ENCODE measurements at places on chromosomes 5 and 9.

GRCh38 chr5:65722575-65723403 is 784 bp downstream of the NLN start:
- no peak for DNase-seq

GRCh38 chr5:59136549-59136948 is 553.7 kb downstream of the RAB3C start:
- no peak for DNase-seq

- no peak for DNase-seq
Observed at GRCh38 chr9:2755285-2755684, 38.0 kb downstream of the KCNV2 start.

GRCh38 chr5:36689225-36689624 is 82.8 kb downstream of the SLC1A3 start:
- DNase-seq = no peak

DNA sequence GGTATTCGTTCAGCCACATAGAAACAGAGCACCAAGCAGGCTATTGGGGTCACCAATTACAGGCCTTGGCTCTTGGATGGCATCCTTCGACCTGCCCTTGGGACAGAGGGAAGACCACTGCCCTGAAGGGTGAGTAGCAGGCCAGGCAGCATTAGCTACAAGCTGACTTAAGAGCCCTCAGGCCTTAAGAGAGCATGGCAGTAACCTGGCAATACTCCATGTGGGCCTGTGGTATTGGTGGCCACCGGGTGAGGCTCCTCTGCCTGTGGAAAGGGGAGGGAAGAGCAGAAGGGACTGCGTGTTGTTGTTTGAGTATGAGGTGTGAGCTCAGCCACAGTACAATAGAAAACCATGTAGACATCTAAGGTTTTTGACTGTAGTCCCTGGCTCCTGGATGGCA is 170.6 kb downstream of the MCTP1 start:
- DNase-seq = no peak

GRCh38 chr5:93580063-93580926 is 724 bp downstream of the NR2F1-AS1 start:
- DNase-seq = no peak

GRCh38 chr5:170420806-170421412 is 31.7 kb upstream of the KCNMB1 start:
- DNase-seq = peak; percentile 62

DNA sequence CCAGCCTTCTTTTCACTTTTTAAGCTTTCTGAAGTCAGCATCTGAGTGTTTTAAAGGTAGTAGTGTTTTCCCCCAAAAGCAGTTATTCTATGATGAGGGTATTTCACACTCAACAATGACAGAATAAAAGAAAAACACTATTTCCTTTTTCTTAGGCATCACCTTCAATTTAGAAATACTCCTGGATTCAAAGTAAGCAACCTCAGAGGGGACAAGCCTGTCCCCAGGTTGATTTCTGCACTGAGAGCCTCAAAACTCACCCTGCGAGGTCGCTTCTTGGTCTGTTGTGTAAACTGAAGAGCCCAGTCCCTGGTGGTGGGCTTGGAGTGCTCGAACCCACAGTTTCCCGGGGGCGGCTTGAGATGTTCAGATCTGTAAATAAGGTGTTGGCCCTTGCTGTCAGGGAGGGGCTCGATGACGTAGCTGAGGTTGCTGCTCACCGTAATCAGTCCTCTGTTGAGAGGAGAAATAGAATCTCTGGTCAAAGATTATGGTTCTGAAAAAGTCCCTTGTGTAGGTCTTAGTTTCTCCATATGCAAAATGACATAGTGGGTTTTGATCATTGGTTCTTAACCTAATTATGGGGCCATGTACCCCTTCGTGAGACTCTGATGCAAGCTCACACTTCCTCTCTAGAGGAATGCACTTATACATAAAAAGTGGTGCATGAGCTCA is 55.9 kb downstream of the ADAM19 start:
- no peak for DNase-seq

- no peak for DNase-seq
Observed at GRCh38 chr5:17477573-17478265, 20.3 kb upstream of the TAF11L2 start.

GRCh38 chr9:130895038-130895437 is 1.6 kb downstream of the QRFP start:
- no peak for DNase-seq

- DNase-seq = peak; percentile 7
Observed at GRCh38 chr9:15642369-15642962, 89.6 kb downstream of the CCDC171 start.

DNA sequence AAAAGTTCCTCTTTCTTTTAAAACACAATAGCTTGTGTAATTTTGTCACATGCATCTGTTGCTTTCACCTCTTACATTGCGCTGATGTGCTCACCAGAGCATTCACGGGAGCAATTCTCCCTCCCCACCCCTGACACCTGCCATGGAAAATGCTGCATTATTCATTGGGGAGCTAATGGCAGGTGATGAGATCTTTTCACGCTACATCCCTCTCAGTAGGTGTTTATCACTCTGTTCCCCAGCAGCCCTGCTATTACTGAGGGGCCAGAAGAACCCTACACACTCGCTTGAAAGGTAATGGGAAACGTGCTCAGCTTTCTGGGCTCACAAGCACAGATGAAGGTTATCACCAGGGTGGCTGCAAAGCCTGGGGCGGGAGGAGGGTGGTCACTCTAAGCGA is 398.0 kb downstream of the PSAT1 start:
- no peak for DNase-seq

DNA sequence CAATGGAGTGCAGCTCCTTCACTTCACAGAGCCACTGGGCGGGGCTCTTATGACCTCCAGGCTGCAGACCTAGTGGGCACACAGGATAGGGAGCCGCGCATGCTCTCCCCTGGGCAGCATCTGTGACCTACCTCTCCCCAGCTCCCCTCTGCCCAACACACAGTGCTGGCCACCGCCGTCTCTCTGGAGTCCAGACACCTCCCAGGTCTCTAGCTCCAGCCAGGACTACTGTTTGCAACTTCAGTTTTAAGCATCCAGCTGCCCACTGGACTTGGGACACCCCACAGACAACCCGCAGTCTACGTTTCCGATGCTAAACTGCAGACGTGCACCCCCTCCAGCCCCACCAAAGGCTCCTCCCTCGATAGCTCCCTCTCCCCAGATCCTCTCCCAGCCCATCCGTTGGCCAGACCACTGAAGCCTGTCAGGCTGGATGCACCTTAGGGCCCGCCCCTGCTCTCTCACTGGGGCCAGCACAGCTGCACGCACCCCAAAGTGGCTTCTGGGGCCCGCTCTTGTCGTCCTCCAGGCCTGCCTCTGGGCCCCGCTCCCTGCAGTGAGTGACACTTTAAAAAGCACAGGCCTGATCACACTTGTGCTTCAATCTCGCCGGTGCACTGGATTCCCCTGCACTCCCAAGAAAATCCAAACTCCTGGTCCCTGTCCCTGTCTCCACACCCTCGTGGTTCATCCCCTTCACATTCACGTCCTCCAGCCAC is 11.3 kb downstream of the FLT4 start:
- no peak for DNase-seq

GRCh38 chr9:134678206-134678605 is 36.6 kb downstream of the COL5A1 start:
- DNase-seq = no peak

- no peak for DNase-seq
Observed at GRCh38 chr9:72599874-72600534, 78.6 kb downstream of the TMC1 start.

- DNase-seq = no peak
Observed at GRCh38 chr9:136578915-136579649, 33.2 kb upstream of the NOTCH1 start.

DNA sequence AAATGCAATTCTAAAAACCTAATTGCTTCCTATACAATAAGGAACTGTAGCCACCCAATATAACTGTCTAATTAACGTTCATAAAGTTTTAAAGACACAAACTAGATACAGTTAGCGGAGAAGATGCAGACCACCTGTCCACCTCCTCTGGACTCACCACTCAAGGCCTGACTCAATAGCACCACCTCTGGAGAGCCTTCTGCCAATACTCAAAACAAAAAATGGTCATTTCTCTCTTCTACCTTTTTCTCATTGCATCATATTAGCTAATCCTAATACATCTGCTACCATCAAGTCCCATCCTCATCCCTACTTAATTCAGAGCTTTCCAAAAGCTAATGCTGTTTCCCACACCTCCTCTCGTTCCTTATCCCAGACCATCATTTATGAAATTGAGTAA is 159.9 kb downstream of the MLLT3 start:
- DNase-seq = no peak

DNA sequence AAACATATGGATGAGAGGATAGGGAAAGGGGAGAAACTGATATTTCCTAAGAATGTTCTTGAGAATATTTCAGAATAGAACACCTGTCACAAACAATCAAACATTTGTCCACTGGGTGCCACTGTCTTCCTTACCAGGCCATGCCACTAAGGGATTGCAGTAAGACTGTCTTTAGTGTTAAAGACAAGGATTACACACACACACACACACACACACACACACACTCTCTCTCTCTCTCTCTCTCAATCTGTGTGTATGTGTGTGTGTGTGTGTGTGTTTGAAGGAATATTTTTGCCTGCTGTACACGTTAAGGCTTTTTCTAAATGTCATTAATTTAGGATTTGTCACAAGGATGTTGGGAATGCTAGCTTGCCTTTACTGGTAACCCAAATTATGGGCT is 54.4 kb downstream of the CCDC192 start:
- peak; percentile 36 for DNase-seq

DNA sequence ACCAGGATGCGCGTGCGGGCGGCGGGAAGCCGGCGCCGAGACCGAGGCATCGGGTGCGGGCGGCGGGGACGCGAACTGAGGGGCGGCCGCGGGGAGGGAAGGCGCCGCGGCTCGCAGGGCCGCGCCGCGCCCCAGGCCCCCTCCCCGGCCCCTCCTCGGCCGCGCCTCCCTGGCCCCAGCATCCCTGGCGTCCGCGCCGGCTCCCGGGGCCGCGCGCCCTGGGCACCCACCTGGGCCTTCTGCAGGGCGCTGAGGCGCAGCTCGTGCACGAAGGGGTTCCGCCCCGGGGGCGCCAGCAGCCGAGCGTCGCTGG is 324 bp downstream of the LPCAT1 start:
- no peak for DNase-seq

DNA sequence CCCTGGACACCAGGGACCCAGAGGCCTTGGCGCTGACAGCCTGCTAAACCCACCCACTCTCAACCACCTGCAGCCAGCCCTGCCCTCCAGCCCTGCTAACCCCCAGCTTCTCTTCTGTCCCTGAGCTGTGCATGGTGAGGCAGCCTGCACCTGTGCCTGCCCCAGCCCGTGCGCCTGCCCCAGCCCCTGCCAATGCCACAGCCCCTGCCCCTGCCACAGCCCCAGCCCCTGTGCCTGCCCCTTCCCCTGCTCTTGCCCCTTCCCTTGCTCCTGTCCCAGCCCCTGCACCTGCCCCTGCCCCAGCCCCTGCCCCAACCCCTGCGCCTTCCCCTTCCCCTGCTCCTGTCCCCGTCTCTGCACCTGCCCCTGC is 43.3 kb upstream of the IRX4 start:
- no peak for DNase-seq

DNA sequence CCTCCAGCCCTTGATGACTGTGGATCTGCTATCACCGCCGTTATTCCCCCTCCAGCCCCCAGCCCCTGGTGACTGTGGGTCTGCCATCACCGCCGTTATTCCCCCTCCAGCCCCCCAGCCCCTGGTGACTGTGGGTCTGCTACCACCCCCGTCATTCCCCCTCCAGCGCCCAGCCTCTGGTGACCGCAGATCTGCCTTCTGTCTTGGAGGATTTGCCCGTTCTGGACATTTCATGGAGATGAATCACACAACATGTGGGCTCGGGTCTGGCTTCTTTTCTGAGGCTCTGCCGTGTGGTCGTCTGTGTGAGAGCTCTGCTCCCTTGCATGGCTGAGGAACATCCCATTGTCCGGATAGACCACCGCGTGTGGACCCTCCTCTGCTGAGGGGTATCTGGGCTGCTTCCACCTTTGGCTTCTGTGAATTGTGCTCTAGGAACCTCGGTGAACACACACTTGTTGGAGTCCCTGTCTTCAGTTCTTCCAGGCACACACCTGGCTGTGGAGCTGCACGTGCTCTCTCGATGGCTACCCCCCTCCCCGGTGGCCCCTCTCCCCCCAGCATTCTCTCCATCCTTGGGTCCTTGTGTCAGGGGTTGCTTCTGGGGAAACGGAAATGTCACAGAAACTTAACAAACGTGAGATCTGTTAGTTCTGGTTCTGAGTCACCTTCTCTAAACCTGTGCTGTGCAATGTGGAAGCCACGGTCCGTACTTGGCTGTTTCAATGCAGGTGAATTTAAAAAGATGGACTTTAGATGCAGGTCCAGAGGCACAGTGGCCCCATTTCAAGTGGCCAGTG is 105.3 kb upstream of the COL5A1 start:
- DNase-seq = no peak

- no peak for DNase-seq
Observed at GRCh38 chr5:142722146-142722545, 36.3 kb upstream of the FGF1 start.

DNA sequence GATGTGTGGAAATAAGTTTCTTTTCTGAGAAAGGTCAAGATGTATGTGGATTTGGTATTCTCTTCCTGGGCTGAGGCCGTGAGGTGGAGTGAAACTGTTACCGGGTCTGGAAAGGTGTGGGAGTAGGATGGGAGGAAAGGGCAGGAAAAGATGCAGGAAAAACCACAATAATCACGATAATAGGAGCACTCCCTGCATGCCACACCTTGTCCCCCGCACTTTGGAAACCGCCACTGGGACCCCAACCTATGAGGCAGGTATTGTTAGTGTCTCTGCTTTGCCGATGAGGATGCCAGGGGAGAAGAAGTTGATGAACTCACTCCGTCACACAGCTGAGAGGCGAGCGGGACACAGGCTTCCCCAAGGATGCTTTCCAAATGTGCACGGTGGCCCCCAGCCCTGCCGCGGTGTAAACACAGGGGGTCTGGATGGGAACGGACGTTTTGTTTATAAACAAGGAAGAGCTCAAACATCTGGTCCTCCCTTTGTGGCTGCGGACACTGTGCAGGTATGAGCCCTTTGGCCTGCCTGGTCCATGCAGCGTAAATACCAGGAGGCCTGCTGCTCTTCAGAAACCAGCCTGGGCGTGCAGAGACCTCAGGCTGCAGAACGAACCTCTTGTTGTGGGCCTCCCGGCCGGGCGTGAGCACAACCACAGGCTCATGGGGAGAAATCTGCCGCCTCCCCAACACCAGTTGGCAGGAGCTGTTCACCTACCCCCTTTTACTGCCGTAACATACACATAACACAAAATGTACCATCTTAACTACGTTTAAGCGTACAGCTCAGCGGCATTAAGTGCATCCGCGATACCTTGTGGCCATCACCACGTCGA is 126.7 kb downstream of the COL23A1 start:
- DNase-seq = no peak

GRCh38 chr5:178668579-178668978 is 41.7 kb upstream of the CLK4 start:
- DNase-seq = no peak

GRCh38 chr5:95262933-95263660 is 21.8 kb downstream of the MCTP1 start:
- DNase-seq = no peak

DNA sequence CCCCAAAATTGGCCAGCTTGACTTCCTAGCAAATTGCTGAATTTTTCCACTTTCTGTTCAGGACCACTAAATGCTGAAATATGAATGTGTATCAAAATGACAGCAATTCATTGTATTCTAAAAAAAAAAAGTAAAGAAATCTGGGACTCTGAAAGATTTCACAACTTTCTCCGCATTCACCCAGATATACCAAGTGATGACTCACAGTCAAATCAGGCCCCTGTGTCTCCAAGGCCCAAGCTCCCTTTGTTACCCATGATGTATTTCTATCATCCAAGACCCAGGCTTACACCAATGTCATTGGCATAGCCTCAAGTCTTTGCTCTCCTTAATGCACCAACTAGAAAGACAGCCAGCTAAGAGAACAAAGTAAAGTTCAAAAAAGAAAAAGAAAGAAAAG is 493.9 kb downstream of the NTRK2 start:
- DNase-seq = no peak
